ENCODE measurements at places on chromosomes 16 and 17.
A peak's percentile ranks its signal among the peaks of the same experiment; 100 is the strongest.

DNA sequence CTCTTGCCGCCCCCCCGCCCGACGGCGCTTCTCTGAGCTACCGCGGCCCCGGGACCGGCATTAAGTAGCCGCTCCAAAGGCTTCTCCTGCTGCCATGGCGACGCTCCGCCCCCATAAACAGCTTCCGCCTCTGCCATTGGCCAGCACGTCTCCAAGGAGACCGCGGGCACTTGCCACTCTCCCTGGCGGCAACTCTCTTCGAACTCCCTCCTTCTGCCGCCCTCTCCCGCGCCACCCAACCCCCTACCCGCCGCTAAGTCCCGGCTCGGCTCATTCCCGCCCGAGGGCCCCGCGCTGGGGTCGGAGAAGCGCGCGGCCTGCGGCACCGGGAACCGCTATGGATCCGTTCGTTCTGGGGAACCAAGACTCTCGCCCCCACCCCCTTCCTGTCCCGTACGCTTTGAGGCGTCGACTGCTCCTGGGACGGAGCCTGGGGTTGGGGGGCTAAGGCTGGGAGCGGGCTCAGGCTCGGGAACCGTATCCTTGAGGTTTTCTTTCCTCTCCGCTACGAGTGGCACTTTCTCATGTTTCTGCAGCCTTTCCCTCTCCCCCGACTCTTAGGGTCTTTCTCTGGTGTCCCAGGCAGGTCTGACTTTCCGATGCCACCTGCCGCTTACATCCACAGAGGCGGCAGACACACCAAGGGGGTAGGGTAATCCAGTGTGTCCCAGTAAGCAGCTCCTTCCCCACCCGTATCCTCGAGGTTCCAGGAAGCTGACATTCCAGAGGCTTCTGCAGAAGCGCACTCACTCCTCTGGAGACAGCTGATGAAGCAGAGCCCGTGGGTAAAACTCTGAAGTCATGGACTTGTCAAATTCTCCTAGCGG lies at the start of gene FOXJ1:
Gene FOXJ1, minus strand, starts transcription at position 34 of the 827 bp plus-strand sequence. CDS start 850 bp downstream, outside the sequence.
- peak; percentile 90 for DNase-seq

DNA sequence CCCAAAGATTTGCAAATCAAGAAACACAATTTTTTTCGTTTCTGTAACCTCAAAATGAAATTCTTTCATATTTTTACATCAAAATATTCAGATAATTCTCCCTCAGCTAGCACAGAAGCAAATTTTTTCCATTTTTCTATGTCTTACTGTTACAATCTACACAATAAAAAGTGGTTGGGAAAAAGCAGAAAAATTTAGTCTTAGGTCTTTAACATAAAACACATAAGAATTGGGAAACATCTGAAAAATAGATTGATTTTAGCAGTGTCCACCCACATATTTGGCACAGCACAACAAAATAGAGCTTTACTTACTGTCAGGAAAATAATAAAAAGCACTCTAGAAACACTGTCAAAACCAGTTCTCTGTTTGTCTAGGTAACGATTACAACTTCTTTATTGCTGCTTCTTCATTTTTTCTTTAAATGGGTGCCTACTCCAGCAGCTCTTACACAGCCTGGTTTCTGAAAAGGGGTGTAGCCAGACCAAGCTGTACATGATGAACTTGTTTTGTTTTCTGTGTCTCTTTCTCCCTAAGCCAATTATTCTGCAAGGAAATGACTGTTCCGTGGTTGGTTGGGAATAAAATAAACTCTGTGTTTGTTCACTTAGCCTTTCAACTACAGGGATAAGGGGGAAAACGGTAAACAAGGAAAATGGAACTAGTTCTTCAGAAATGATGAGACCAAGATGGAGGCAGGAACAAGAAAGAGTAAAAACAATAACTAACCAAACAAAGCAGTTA lies at the start of gene ABCA6:
Gene ABCA6, minus strand, starts transcription at position 465 of the 744 bp plus-strand sequence. CDS start 1,192 bp downstream, outside the sequence.
- no peak for DNase-seq

DNA sequence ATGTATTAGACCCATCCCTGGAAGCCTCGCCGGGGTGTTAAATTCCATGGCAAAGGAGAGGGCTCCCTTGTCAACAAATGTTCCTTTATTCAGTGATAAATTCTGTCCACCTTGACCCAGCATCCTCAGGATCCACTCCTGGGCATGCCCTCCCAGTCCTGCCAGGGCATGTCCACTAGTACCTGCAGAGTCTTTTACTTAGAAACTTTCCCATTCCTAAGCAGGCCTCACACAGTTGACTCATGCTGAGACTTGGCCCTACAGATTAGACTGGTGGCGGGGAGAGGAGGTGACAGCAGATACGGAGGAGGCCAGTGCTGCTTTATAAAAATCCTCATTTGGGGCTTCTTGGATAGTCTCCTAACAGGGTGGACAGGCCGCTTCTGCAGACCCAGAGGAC lies 88.8 kb downstream of the CYLD start:
- no peak for DNase-seq

DNA sequence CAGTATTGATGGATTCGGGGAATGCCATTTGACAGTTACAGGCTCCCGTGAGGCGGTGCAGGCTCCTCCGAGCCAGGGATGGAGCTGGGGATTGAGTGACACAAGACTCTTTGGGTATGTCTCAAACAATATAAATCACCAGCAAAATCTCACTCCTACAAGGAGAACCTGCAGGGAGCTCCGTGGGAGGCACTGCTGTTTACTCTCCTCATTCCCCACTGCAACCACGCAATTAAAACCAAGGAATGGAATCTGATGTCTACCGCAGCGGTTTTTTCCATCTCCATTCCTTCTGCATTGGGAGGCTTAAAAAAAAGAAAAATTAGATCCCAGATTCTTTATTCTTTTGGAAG lies 157.9 kb downstream of the WWOX start:
- DNase-seq = no peak

DNA sequence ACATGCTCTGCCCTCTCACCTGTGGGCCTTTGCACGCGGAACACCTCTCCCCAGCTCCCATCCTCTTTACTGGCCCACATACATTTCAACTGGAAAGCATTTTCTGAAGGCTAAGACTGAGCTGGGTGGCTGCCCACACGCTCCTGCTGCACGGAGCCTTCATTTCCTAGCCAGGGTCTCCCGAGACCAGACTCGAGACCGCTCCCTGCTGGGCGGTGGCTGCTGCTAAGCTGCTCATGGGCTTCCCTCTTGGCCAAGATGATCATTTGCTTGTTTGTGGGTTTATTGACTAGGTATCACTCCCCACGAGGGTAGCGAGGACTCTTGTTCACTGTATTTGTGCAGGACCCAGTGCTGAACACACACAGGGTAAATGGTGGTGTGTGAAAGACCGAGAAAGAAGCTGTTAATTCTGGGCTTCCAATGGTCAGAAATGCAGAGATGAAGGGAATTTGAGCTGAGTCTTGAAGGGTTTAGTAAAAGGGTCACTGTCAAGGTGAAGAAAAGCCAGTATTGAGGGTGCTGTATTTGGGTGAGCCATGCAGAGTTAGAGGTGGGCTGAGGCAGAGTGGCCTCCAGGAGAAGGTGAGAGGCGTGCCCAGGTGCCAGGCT lies 907 bp downstream of the TRAPPC2L start:
- DNase-seq = peak; percentile 64

- DNase-seq = peak; percentile 45
These were observed at the start of gene ADAP2 for GRCh38 chr17:30921544-30922196. Gene ADAP2 (plus strand): TSS chr17:30921945. CDS start chr17:30922015, 70 bp downstream.

DNA sequence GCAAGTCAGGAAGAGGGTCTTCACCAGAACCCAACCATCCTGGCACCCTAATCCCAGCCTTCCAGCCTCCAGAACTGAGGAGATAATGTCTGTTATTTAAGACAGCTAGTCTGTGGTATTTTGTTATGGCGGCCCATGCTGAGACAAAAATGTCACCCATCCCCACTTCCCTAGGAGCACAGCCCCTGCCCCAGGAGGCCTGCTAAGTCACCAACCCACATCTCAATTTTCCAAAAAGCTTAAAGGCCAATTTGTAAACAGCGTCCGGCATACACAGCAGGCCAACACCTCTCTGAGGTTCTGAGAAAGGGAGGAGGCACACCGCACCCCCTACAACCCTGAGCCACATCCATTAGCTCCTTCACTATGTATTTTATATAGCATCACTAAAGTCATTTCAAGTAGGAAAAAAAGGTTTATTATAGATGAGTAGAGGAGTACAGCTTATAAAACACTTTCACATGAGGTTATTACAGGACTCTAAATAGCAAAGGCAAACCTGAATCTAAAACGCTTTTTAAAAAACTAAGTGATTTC lies 6.9 kb downstream of the TMEM170A start:
- DNase-seq = no peak

- DNase-seq = no peak
These were observed 3.4 kb downstream of the WNK4 start for GRCh38 chr17:42783791-42784138.

GRCh38 chr17:30954046-30954830 lies 16.6 kb upstream of the RNF135 start:
- no peak for DNase-seq

DNA sequence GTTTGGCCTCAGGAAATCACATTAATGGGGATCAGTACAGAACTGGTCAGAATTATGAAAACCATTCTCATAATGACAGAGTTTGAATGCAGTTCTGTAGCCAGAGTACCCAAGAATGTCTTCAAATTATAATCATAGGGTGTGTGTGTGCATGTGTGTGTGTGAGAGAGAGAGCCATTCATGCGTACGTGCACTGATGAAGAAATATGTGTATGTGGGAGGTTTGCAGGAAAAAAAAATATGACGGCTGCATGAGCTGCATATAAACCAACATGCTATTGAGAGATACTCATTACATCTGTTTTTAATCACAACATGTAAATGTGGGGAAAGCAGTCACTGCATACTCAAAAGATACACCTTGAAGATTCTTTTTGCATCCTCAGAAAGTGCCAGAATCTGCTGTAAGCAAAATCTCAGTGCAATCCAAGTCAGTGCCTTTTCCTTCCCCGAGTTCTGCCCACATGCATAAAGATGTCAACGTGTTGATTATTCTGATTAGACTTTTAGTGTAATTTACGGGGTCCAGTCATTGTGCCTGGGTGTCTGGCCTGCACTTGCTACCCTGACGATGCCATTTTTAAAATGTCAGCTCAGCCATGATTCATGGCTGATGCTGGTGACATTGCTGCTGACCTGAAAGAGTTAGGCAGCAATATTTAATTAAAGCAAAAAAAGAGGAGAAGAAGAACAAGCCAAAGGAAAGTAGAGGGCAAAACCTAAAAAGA lies 378.7 kb upstream of the ZFHX3 start:
- DNase-seq = no peak

DNA sequence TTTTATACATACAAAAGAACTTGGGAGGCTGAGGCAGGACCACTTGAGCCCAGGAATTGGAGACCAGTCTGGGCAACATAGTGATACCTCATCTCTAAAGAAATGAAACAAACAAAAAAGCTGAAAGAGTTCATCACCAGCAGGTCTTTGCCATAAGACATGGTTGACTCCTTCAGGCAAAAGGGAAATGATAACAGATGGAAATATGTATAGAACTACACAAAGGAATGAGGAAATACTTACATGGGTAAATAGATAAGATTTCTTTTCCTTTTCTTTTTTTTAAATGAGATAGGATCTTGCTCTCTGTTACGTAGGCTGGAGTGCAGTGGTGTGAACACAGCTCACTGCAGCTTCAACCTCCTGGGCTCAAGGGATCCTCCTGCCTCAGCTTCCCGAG lies 165.3 kb downstream of the PARN start:
- no peak for DNase-seq

- DNase-seq = no peak
These were observed 14.4 kb downstream of the CUEDC1 start for GRCh38 chr17:57940653-57941329.

DNA sequence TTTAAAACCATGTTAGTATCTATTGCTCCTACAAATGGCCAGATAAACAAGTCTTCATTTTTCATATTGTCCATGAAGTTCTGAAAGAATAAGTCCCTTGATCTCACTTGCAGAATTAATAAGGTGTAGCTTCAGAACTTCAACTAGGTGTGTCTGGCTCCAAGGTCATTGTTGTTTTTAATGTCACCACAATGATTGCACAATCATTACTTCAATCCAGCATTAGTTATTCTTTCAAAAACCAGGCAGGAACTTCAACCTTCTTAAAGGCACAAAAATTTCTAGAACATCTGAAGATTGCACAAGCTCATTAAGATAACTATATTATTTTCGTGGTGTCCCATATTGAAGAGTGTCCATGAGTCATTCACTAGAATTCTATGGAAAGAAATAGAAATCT lies 1386.4 kb downstream of the CDH11 start:
- no peak for DNase-seq

DNA sequence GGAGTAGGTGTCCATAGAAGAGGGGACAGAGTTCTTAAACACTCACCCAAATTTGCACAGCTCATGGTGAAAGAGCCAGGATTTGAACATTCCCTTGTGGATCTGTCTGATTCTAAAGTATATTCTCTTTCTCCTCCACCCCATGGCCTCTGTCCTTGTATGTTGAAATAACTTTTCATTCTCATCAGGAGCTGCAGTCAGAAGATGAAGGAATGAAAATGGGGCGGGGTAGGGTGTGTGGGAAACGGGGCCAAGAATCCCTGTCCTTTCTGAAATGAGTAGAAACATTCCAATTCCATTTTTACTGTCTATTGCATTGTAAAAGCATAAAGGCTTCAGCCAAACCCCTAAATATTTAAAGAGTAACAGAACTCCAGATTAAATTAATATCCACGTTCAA lies 42.8 kb downstream of the NOG start:
- DNase-seq = no peak

GRCh38 chr16:24526701-24527495 lies 12.5 kb upstream of the RBBP6 start:
- no peak for DNase-seq

DNA sequence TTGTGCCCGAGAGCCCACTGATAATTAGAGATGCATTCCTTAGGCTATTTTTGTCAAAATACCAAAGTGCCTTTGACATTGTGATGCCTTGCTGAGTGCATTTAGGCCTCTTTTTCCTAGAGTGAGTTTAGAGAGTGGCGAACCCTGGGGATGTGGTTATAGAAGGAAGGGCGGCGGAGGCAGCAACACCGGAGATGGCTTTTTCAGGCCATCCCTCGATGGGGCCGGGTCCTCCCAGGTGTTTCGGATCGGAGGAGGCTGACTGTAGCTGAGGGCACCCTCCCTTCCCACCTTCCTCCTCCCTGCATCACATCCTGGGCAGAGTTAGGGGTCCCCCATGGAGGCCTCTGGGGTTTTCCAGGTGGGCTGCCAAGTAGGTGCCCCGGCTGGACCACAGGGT lies 6.6 kb upstream of the SNAI3 start:
- DNase-seq = no peak

GRCh38 chr17:42522263-42522790 lies 13.7 kb upstream of the NAGLU start:
- no peak for DNase-seq

- DNase-seq = no peak
These were observed 11.9 kb upstream of the COL1A1 start for GRCh38 chr17:50213026-50214022.

DNA sequence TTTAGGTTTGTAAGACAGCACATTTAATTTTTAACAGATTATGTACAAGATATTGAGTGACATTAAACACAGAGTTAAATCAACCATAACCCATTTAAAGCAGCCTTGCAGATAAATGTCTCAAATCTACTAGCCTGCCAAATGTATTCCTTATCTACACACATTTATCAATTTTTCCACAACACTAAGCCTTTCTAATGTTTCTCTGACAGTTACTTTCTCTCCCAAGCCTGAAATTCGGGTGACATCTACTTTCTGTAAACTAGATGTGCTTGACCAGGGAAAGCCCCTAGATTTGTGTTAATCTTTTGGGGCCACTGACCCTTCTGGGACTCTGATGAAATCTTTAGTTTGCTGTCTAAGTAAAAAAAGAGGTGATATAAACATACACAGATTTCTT lies 69.0 kb downstream of the CDH13 start:
- no peak for DNase-seq

GRCh38 chr17:39009581-39010001 lies 42.4 kb upstream of the FBXO47 start:
- no peak for DNase-seq

- DNase-seq = no peak
These were observed 282.2 kb downstream of the MAP2K6 start for GRCh38 chr17:69696650-69697049.
